Neural progenitor cell (in vitro differentiated cells): ENCODE measurements at places on chromosomes 3 and 15.

DNA sequence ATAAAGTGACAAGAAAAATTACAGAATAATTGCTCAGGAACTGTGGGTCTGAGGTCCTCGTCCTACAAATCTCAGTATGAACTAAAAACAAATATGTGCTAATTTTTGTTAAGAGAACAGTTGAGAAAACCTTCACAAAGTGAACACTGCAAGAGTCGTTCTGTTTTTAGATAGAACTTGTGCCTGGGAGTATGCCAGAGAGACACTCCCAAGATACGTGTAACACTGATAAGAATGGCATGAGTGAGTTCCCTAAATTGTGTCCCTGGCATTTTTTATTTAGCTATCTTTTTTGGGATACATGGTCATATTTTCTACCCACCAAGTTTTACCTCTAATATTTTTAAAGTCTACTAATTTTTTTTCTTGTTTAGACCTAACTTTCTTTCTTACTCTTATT lies 860.0 kb upstream of the NR2F2 start:
- no peak for DNase-seq

GRCh38 chr15:25710184-25710583 lies 152.9 kb downstream of the ATP10A start:
- DNase-seq = peak; percentile 81

DNA sequence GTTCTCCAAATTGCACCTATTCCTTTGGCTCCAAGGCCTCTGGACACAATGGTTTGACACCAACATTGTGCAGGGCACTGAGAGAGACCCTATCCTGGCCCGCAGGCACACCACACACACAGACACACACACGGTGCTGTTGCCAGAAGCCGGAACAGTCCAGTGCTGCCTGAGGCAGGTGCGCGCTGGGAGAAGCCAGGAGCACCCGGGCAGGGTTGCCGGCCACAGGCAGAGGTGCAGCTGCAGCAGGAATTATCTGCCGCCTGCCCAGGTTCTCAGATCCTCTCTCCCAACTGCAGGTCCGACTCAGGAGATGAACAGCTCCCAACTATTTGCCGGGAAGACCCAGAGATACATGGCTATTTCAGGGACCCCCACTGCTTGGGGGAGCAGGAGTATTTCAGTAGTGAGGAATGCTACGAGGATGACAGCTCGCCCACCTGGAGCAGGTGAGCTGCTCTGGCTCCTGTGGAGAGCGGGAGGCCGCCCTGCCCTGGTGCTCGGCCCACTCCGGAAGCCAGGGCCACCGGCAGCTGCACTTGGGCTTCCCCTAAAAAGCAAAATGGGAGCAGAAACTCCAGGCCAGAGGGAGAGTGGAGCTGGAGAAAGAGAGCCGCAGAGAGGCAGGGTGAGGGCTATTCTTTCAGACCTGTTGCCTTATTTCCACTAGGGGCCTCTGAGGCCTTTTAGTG lies 42.9 kb downstream of the CHDH start:
- DNase-seq = no peak

- DNase-seq = no peak
Measured at GRCh38 chr3:32751377-32751776, 66.4 kb downstream of the CNOT10 start.

GRCh38 chr15:70466305-70466704 lies 297.1 kb downstream of the UACA start:
- no peak for DNase-seq

- no peak for DNase-seq
Measured at GRCh38 chr3:110568246-110568645, 503.4 kb upstream of the NECTIN3 start.

DNA sequence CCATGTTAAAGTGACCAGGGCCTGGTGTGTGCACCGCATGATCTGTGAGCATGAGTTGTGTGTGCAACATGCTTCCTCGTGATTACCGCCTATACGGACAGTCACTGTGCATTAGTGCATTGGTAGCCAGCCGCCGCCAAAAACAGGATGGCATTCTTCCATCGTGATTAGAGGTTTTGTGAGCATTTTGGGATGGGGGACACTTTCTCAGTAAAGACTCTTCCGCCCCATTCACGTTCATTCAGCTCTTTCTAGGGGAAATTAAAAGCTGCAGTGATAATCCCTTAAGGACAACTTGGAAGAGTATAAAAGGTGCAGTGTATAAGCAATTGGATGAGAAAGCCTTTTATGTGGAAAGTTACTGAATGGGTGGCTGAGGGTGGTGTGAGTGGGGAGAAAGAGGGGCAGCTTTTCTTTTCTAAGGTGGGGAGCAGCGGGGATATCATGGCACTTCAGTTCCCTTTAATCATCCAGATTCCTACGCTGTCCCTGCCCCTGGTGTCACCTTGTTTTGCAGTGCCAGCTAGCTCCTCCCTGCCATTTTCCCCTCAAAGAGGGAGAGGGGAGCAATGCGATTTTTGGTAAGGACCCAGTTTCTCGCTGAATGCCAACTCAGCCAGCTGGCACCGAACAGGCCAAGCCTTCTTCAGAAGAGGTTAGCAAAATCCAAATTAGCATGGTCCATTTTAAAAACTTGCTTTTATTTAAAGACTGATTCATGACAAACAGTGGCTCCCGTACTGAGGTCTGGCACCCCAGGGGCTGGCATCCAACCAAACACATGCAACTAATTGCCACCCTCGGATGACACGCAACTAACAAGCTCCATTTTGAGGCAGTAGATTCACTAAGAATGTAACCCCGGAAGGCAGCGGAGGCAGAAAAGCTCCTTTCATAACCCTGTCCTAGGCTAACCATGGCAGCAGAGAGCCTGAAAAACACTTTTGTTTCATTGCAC lies 447.8 kb downstream of the FHIT start:
- DNase-seq = peak; percentile 34

DNA sequence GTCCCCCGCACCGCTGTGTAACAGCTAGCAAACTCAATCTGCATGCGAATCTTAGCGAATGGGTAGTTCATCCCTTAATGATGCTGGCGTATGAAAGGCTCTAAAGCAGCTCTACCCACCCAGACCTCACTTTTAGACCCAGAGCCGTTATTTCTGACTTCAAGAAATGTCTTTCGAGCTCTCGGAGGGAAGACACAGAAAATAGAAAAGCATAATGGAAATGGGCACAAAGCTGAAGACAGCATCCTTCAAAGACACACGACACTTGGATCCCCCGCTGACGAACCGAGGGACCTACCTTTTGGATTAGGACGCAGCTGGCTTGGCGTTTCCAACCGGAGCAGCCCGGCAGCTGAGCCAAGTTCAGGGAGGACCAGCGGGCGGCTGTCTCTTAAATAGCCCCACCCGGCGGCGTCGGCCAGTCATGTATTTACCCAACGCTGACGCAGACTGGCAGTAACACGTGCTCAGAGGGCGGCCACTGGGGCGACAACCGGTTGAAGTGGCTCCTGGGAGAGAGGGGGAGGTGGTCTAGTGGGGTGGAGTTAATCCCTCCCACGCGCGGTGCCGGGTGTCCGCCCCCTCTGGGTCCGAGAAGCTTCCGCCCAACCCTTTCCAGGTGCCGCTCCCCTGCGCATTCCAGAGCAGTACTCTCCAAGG lies 1.5 kb downstream of the CCK start:
- DNase-seq = no peak

DNA sequence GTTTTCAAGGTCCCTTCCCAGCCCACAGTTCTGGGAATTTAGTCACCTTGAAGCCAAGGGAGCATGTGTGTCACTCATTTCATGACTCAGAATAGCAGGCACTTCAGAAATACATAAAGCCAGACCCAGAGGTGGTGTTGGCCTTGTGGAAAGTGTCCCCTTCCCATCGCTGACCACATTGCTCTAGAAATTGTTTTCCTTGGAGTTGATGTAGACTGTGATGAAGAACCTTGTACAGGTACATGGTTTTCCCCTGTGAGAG lies 158.8 kb downstream of the SLCO3A1 start:
- DNase-seq = no peak

- DNase-seq = no peak
Measured at GRCh38 chr3:32892625-32893598, 58.5 kb upstream of the CCR4 start.

- no peak for DNase-seq
Measured at GRCh38 chr3:126992776-126993175, 9.9 kb downstream of the PLXNA1 start.

DNA sequence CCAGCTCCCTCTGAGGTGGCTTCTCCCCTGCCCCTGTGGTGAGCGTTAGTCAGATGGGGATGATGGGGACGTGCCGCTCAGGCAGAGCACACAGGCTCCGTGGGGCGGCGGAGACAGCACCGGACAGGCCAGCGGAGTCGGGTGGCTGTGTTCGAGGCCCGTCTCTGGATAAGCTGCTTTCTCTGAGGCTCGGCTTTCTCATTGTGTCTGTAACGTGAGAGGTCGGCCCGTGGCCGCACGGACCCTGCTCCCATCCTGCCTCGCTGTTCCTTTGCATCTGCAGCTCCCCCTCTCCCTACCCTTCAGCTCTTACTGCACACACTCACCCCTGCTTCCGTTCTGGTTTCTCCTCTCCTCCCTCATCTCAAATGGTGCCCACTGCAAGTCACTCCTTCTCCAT lies 62.5 kb downstream of the FAM43A start:
- peak; percentile 72 for DNase-seq

DNA sequence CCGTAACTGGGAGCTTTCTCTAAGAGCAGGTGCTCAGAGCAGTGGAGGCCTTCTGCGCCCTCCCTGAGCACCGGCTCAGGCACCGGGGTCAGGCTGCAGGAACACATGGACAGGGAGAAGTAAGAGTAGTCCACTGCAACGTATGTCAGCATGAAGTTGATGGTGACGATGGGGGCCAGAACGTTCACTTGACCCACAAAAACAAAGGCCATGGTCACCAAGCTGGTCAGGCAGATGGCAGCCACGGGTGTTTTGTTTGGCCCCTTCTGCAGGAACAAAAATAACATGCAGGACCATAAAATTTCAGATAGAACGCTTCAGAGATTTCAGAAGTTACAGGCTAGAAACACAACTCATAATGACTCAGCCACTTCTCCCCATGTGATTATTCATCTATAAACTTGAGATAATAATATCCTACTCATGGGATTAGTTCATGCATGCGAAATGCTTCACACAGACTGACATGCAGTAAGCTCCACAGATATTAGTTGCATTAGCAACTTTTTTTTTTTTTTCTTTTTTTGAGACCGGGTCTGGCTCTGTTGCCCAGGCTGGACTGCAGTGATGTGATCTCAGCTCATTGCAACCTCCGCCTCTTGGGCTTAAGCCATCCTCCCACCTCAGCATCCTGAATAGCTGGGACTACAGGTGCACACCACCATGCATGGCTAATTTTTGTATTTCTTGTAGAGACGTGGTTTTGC lies 52.2 kb upstream of the HEG1 start:
- no peak for DNase-seq

DNA sequence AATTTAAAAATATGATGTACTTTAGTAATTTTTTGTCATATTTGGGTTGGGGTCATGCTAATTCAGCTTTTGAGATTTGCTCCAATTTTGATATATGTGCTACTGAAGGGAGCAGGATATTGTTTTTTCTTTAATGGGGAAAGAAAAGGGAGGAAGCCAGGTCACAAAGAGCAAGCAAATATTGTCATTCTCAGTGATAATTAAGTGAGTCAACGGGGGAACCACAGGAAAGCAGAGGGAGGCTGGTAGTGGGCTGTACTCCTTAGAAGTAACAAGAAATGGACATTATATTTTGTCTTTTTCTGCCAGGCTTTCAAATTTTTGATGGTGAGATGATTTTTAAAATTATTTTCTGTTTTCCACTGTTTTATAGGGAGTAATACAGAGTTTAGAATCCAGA lies 45.6 kb upstream of the NMD3 start:
- DNase-seq = no peak

GRCh38 chr3:123634149-123635051 lies 49.5 kb upstream of the HACD2 start:
- DNase-seq = no peak

DNA sequence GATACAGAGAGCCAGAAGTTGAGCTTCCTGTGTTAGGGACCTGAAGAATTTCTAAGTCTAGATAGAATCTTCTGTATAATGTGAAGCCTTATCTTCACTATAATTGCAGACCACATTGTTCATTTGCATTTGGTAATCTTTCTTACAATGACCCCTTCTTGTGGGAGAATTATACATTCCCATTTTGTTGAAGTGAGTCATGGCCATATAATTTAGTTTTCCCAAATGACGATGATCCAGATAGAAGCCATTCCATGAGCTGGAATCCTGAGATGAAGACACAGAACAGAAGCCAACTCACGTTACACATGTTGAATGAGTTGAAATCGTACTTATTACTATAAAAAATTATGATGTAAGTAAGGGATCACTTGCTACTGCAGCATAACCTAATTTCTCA lies 187.8 kb downstream of the TUSC7 start:
- no peak for DNase-seq

DNA sequence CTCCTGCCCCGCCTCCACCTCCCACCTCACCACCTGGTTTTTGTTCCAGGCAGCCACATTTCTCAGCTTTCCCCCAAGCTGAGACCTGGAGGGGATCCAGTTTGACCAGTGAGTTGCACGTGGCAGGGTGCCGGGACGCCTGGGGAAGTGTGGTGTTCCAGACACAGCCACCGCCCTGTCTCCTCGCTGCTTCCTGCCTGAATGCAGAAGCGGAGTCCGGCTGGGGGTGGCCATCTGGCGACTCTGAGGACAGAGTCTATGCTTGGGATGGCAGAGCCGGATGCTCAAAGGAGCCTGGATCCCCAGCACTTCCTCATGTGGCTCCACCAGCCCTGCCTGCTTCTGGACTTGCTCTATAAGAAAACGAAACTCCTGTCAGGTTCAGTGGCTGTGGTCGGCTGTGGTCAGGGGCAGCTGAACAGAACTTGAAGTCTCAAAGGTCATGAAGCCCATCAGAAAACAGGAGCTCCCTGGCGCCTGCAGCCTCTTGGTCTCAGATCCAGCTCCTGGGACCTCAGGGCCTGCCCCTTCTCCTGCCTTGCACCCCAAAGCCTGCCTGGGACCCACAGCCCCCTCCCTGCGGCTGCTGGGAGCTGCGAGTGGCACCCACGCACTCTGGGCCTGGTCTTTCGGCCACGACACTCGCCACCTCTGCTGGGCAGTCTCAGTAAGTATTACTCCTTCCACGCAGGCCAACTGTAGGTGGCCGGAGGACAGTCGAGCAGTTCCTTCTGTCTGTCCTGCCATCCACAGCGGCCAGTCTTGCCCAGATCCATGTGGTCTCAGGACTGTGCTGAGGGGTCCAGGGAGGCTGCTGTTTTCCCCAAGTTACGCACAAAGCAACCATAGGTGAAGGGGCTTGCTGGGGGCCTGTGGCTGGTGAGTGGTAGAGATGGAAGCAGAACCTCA lies 112.8 kb upstream of the MEF2A start:
- no peak for DNase-seq

DNA sequence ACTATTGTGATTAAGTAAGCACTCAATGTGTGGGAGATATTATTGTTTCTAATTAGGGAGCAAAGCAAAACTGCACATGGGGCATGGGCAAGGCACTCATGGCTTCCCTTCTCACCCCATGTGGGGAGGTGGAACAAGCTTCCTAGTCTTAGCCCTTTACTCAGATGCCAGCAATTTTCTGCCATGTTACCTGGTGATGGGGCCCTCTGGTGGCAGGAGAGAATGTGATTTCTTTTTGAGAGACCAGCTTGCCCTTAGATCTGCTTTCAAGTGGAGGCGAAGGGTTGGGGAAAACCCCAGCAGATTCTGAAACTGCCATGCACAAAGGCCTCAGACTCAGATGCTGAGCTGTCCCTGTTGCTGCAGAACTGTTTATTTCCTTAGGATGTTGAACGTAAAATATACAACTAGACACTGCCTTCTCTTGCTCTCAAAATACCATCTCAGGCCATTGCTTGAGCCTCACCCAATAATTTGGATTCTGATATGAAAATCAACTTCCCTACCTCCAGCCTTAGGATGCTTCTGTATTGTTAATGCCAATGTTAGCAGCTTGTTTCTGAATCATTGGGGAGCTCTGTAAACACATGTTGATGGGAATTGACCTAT lies 130.2 kb upstream of the TPRG1 start:
- DNase-seq = peak; percentile 77
